Tibial artery (tissue), 4 donors: ENCODE measurements at places on chromosomes 5 and 9.

DNA sequence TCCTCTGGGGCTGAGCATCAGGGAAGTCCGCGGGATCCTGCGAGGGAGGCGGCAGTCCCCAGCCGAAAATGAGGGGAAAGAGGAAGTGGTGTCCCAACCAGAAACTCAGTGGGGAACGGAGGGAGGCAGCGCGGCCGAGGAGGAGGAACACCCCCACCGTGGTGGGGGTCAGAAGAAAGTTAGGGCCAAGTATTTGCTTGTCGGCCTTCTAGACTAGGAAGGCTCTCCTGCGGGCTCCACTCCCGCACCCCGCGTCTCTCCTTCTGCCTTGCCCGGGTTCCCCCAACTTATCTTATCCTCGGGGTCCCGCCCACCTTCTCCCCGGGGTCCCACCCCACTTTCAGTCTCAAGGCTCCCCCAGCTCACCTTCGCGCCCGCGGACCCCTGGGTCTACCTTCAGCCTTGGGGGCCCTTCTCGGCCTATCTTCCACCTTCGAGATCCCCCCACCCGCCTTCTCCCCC is 557 bp upstream of the PHF2 start:
- peak; percentile 61 for DNase-seq

- DNase-seq, result no peak
Observed at GRCh38 chr5:142300677-142301076, 24.1 kb downstream of the SPRY4 start.

GRCh38 chr5:158435161-158435616 is 576.2 kb upstream of the CLINT1 start:
- no peak for DNase-seq

DNA sequence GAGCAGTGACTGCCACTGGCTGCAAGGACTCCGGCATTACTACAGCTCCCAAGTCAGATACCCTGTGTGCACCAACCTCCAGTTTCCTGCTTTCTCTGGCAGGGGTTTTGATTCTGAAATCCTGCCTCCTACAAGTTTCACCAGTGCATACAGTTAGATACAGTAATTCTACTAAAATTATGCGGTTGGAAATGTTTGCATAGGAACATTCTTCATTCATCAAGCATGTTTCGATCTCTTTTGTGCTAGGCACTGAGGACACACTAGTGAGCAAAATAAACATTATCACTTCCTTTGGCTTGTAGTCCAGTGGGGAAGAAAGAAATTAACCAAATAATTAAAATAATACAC is 152.2 kb downstream of the TMEM167A start:
- DNase-seq, result no peak

DNA sequence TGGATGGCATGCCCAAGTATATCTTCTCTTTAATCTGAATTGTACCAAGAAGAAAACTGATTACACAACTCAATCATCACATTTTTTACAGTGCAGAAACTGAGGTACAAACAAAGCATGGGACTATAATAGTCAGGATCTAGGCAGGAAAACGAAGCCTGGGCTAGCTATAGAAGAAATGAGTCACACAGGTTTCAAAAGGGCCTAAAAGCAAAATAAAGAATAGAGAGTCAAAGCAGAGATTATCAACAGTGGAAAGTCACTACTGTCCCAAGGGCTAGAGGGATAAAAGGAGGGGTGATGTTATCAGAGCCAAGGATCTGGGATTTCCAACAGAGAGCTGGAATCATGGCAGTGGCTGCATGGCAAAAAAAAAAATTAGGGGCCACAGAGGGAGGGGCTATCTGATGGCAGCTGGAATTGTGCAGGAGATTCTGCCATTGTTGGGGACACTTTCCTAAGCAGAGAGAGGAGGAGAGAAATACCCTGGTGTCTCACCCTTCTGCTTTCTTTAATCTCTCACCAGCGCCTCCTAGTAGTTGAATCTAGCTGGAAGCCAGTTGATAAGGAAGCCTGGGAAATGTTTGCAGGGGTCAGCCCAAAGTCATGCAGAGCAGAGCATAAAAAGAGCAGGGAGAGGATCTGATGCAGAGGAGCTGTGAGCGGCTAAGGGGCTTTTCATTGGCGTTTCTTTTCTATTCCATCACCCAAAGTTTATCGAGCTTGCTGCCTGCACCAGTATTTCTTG is 343.2 kb downstream of the ACTL7B start:
- DNase-seq, result no peak

DNA sequence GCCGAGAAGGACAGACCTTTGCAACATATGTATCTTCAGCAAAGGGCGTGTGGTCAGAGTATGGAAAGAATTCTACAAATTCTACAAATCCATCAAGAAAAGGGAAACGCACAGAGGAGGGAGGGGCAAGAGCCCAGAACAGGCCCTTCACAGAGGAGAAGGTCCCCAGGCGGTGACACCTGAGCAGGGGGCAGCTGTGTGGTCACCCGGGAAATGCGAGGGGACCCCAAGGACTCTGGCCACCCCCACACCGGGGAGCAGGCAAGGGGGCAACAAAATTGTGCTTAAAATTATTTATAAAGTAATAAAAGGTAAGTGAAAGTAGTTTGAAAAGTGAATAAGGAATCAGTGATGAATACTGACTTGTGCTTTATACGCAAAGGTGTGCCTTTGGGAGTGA is 17.6 kb downstream of the NACC2 start:
- no peak for DNase-seq

DNA sequence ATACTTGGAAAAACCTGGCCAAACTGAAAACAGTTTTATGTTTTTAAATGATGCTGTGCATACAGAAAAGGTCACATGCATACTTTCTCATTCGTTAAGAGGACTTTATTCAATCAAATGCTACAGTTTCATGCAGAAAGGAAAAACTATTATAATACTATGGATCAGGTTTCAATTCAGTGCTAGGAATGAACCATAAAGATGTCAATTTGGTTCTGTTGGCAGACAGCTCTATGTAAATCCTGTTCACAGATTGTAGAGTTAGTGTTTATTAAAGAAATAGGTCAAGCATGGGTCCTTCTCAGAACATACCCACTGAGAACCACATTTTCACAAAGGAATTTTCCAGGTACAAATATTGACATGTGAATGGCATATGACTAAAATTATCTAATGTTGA is 57.1 kb downstream of the RETREG1 start:
- DNase-seq, result no peak

- DNase-seq, result no peak
Observed at GRCh38 chr9:12740845-12741244, 34.0 kb upstream of the LURAP1L start.

- DNase-seq, result no peak
Observed at GRCh38 chr9:83219924-83220438, 157.0 kb upstream of the RASEF start.

GRCh38 chr5:138666226-138666742 is 86.9 kb upstream of the CTNNA1 start:
- no peak for DNase-seq

DNA sequence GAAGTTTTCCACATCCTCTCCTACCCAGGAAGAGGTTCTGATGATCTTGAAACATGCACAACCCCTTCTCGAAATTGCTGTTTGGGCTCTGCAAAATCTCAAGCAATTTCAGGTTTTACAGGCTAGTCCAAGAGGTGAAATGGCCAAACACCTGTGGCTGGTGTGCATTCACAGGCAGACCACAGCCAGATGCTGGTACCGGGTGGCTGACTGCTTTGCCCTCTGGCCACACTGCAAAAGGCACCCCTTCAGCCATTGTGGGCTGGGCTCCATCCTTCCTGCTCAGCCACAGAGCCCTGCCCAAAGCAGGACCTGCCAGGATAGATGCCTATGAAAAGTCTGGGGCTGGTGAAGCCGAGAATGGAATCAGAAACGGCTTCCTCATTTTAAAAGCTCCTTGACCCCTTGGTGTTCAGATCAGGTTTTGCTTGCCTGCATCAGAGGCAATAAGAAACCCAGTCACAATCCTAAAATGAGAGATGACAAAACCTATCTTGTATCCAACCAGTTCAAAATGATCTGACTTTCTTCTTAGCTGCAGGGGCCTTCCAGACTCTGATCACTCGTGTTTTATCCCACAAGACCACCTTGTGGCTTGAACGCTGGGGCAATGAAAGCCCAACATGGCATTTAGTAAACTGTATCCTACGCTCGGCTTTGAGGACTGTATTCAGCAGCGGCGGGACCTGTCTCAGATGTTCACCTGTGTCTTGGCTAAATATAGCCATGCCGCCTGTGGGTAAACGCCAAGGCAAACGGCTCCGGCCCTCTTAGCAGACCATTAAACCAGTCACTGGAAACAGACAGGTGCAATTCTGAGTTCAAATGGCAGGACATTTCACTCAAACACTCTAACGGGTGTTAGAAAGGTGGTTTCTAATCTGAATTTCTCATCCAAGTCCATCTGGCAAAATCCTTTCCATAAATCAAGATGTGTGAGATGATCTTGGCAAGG is 49.6 kb downstream of the EPB41L4B start:
- peak; percentile 11 for DNase-seq

DNA sequence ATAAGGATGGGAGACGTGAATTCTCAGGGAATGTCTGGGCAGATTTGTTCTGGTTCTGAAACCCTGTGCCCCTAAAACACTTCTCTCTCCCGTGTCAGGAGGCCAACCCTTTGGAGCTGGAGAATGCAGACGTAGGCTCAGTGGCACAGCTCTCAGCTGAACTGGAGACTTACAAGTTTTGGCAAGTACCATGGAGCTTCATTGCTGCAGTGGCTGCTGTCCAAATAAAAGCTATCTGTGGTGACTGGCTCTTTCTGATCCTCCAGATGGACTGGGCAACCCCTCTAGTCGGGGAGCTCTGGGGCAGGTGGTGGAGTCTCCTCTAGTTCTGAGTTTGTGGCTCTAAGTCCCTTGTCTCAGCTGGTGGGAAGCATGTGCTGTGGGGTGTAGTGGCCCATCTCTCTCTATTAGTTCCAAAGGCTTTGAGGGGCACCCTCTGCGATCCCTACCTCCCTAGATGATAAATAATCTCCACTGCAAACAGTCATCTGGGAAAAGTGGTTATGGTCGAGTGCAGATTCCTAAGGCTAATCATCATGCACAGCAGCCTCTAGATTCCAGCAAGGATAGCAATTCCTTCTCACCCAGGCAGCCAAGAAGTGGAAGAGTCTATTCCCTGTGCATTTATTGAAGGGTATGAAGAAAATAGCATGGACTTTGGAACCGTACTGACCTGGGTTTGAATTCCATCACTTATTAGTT is 204.2 kb upstream of the KLF4 start:
- DNase-seq, result no peak

GRCh38 chr9:87554976-87555375 is 57.3 kb downstream of the DAPK1 start:
- DNase-seq, result no peak

GRCh38 chr5:125209650-125210049 is 463.2 kb upstream of the ZNF608 start:
- DNase-seq, result peak; percentile 21

GRCh38 chr9:4442806-4443205 is 47.5 kb upstream of the SLC1A1 start:
- DNase-seq, result no peak

DNA sequence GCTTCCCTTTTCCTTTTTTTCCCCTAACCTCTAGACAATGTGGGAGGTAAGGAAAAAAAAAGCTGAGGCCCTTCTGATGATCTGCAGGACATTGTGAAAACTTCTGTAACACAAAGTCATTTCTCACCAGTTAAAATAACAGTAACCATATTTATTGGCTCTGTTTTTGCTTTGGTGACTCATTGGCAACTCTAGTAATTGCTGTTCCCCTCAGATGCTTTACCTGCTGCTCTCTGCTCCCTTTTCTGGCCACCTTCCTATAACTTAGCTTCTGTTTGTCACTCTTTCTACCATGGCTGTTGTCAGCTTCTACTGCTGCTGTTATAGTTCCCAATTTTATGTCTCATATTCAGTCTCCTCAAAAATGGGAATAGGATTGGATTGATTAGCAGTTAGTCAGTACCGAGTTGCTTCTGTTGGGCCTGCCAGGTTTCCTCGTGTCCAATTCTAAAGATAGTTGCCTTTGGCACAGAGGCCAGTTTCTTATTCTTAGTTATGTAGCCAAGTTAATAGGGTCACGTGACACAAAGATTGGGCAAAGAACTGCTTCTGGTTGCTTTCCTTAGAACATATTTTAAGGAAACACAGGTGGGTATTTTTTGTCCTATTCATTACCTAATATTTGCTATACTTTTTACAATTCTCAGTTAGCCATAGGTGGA is 16.8 kb downstream of the SCAMP1 start:
- DNase-seq, result peak; percentile 69

DNA sequence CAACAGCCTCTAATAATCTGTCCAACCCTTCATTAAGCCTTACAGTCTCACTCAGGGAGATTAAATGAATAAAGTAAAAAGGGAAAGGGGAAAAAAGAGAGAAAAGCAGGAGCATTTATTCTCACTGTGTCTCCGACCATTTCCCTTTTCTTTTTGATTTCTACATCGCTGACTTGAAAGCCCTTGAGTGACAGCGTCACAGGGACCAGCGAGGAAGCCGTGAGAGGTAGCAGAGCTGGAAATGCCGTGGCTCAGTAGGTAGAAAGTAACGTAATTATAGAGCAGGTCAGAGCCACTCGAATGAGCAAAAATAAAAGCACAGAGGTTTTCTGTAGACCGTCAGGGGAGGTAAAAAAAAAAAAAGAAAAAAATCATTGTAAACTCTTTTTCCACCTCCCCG is 52.4 kb downstream of the ASS1 start:
- DNase-seq, result no peak

DNA sequence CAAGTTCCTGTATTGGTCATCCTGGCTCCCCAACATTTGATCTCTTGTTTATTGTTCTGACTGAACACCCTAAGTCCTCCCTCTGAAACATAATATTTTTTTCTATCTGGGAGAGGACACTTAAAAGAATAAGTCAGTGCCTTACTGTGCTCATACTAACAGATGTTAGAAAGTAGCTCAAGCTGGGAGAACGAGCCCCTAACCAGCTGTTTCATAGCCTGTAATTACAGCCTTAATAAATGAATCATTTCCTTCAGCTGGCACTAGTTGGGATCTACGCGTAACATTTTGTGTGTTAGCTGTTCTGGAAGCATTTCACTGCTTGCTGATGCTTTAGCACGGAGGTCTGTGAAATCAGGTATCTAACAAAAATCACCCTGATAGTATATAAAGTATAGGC is 345.9 kb upstream of the RIOK2 start:
- no peak for DNase-seq

- DNase-seq, result no peak
Observed at GRCh38 chr5:141613344-141613743, 5.5 kb downstream of the DIAPH1 start.

GRCh38 chr5:17020678-17021601 is 84.9 kb upstream of the MYO10 start:
- no peak for DNase-seq

GRCh38 chr5:22541037-22541436 is 312.1 kb downstream of the CDH12 start:
- no peak for DNase-seq

- DNase-seq, result no peak
Observed at GRCh38 chr9:88312517-88313103, 75.6 kb upstream of the SPIN1 start.

- no peak for DNase-seq
Observed at GRCh38 chr5:65855766-65856315, 70.5 kb upstream of the ERBIN start.

- peak; percentile 23 for DNase-seq
Observed at GRCh38 chr5:170630711-170631141, 126.9 kb downstream of the KCNIP1 start.
